ENCODE measurements at places on chromosomes 4 and X.

GRCh38 chrX:17032351-17032750 lies 85.9 kb downstream of the REPS2 start:
- no peak for DNase-seq

DNA sequence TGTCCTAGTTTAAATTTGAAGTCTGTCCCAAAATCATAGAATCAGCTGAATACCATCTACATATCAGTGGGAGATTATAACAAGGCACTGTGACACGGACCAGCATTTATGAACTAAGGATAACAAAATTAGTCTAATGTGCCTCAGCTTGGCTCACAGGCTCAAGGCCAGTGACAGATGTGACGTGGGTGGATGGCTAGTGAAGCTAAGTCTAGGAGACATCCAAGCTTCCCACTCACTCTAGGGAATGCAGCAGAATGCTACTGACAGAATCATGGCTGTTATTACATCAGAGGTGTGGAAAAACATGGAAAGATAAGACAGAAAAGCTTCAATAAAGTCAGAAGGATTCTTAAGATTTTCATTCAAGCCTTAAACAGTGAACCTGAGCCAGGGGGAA lies 329.9 kb downstream of the NAF1 start:
- DNase-seq = no peak

DNA sequence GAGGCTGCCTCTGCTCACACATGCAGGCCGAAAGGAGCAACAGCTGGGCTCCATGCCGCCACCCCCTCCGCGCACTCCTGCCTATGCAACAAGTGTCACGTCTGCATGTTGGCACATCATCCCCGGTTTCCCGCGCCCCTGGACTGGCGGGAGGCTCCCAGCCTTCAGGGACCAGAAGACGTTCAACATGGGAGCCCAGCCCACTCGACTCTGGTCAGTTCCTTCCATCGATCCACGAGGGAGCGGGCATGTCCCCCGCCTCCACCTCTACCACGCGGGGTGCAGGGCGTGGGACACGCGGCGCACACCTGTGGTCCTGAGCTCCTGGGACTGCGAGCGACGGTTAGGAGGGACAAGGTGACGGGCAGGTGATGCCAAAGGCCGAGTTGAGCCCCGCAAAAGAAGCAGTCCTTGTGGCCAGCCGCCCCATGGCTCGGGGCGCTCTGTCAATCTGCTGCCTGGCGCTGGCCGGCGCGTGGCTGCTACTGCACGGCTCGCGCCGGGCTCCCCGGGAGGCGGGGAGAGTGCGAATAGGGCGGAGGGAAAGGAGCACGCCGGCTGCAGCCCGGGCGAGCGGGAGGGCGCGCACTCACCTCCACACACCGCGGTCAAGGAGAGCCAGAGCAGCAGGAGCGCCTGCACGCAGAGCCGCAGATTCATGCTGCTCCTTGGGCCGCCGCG lies 645 bp downstream of the APLN start:
- no peak for DNase-seq

DNA sequence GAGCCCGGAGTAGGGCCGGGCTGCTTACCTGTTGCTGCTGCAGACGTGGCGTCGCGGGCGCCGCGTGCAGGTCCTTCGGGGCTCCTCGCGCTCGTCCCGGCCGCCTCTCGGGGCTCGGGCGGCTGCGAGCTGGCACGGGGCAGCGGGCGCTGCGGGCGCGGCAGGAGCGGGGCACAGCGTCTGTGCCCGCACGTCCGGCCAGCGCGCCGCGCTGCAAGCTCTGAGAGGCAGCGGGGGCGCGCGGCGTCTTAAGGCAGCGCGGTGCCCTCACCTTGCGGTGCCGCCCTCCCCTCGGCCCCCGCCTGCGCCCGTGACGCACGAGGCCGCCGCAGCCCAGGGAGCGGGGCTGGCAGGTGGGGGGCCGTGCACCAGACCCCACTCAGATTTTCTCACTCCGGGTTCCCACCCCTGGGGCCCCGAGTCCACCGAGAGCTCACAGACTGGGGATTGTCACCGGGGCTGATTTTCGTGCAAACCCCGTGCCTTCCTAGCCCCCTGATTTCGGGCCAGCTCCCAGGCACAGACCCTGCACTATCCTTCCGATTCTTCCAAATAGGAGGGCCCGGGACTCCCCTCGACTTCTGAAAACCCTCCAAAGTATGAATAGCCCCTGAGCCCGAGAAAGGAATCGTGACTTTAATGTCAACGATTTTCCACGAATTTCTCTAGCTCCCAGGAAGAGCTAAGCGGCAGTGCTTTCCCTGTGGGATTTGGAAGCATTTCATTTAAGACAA lies at the start of gene GPR101:
GPR101 (minus strand) TSS at position 222 of the 734 bp plus-strand sequence. CDS start 2,321 bp downstream, outside the sequence.
- DNase-seq = no peak

DNA sequence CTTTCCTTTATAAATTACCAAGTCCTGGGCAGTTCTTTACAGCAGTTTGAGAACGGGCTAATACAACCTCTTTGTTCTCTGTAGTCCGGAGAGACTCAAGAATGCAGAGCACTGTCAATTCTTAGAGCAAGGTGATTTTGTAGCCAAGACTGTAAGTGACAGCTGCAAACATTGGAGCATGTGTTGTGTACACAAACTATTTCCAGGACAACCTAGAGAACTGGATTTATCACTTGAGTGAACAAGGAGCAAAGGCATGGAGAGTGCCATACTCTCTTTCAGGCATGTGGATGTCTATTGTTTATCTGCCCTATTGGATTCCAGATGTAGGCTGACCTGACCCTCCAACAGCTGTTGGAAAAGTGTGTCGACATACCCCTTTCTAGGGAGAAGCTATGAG lies 153.9 kb downstream of the SPANXN3 start:
- DNase-seq = no peak

- peak; percentile 14 for DNase-seq
These were observed 79.4 kb upstream of the SMIM10 start for GRCh38 chrX:134911348-134911747.

DNA sequence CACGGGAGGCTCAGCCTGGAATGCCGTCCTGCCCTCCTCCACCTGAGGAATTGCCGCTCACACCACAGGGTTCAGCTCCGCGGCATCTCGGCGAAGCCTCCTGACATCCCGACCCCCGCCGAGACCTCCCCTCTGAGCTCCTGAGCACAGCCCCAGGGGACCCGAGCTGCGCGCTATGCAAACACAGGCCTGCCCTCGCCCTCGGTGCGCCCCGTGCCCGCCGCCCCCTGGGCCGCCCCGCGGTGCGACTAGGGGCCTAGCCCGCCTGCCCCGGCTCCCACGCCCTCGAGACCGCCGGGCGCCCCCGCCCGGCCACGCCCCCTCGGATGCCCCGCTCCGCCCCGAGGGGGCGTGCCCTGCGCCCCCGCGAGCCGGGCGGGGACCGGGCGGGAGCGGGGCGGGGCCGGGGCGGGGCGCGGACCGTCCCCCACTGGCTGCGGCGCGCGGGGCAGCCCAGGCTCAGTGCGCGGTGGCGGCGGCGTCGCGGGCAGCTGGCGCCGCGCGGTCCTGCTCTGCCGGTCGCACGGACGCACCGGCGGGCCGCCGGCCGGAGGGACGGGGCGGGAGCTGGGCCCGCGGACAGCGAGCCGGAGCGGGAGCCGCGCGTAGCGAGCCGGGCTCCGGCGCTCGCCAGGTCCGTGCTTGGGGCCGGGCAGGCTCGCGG lies at the start of gene FGFR3:
FGFR3 (plus strand) TSS at position 462 of the 664 bp plus-strand sequence. CDS start 642 bp downstream, outside the sequence.
- no peak for DNase-seq

GRCh38 chrX:19860571-19860970 lies 26.8 kb downstream of the SH3KBP1 start:
- peak; percentile 29 for DNase-seq

- no peak for DNase-seq
These were observed 129.9 kb upstream of the BANK1 start for GRCh38 chr4:101660607-101661006.
